ENCODE measurements at places on chromosomes 4 and X.

DNA sequence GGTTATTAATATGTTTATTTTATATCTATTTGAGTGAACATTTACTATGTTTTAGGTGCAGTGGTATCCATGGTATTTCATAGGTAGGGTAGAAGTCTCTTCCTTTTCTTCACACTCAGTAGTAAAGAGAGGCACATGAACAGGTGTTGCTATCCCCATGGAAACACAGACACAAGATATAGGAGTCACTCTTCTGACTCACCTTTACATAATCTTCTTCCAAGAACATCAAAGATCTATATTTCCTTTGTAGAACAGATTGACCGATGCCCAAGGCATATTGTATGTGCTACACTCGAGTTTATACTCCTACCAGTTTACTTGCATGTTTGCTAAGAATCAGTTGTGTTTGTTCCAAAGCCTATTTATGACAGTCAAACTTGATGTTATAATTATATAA, 1997.4 kb downstream of the C4orf33 start:
- no peak overlapping the region for H3K27ac ChIP-seq
- H3K4me1 ChIP-seq = no peaks in the 10 kb centered on the region
- H3K36me3 ChIP-seq = no peaks in the 10 kb centered on the region
- no peaks in the 10 kb centered on the region for H3K27me3 ChIP-seq

- no peak overlapping the region for H3K27ac ChIP-seq
- DNase-seq = no peak
- no peaks in the 10 kb centered on the region for H3K27me3 ChIP-seq
- H3K36me3 ChIP-seq = no peaks in the 10 kb centered on the region
- no peak overlapping the region for H3K4me3 ChIP-seq
Observed at GRCh38 chr4:87345139-87345538, 22.5 kb upstream of the HSD17B13 start.

DNA sequence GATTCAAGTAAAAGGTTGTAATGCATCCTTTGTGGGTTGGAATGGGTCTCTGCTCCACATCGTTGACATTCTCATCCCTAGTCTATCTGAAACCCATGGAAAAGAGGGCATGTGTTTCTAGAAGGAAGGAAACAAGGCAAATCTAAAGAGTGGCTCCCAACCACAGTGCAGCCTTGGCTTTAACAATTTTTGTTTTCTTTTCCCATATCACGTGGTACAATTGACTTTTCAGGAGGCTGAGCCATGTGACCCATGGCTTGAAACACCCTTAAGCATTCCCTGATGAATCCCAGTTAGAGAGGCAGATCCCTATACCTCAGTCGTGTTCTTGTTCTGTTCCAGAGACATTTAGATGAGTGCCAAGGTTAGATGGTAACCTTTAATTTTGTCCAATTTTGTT, 12.8 kb downstream of the DCUN1D4 start:
- DNase-seq = no peak
- H3K4me1 ChIP-seq = no peaks in the 10 kb centered on the region
- no peaks in the 10 kb centered on the region for H3K27me3 ChIP-seq
- no peak overlapping the region for H3K27ac ChIP-seq
- H3K36me3 ChIP-seq = no peaks in the 10 kb centered on the region

- no peak overlapping the region for H3K27ac ChIP-seq
- H3K36me3 ChIP-seq = no peaks in the 10 kb centered on the region
- no peak overlapping the region for H3K4me3 ChIP-seq
- DNase-seq = no peak
- no peaks in the 10 kb centered on the region for H3K4me1 ChIP-seq
Observed at GRCh38 chr4:108786351-108786750, 23.5 kb upstream of the ETNPPL start.

- H3K27me3 ChIP-seq = no peaks in the 10 kb centered on the region
- no peaks in the 10 kb centered on the region for H3K4me1 ChIP-seq
- H3K36me3 ChIP-seq = no peaks in the 10 kb centered on the region
- no peak overlapping the region for H3K27ac ChIP-seq
- DNase-seq = no peak
- H3K4me3 ChIP-seq = no peak overlapping the region
Observed at GRCh38 chrX:150360331-150360730, 2.8 kb upstream of the MAMLD1 start.

- no peak for DNase-seq
- peaks cover 7% of the 10 kb centered on the region for H3K27me3 ChIP-seq
- no peaks in the 10 kb centered on the region for H3K4me1 ChIP-seq
- no peak overlapping the region for H3K4me3 ChIP-seq
Observed at GRCh38 chrX:139106069-139106468, 394.6 kb upstream of the FGF13 start.

DNA sequence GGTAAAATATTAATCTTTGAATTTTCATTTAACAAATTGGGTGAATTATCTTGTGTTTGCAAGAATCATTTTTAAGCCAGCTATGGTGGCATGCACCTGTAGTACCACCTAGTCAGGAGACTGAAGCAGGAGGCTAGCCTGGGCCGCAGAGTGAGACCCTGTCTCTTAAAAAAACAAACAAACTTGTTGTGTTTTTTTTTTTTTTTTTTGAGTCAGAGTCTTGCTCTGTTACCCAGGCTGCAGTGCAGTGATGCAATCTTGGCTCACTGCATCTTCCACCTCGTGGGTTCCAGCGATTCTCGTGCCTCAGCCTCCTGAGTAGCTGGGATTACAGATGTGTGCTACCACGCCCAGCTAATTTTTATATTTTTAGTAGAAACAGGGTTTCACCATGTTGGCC, 2.2 kb downstream of the TXLNG start:
- H3K36me3 ChIP-seq = no peaks in the 10 kb centered on the region
- DNase-seq = no peak
- H3K27ac ChIP-seq = peak overlapping the region; percentile 5
- H3K4me1 ChIP-seq = no peaks in the 10 kb centered on the region
- H3K27me3 ChIP-seq = no peaks in the 10 kb centered on the region

DNA sequence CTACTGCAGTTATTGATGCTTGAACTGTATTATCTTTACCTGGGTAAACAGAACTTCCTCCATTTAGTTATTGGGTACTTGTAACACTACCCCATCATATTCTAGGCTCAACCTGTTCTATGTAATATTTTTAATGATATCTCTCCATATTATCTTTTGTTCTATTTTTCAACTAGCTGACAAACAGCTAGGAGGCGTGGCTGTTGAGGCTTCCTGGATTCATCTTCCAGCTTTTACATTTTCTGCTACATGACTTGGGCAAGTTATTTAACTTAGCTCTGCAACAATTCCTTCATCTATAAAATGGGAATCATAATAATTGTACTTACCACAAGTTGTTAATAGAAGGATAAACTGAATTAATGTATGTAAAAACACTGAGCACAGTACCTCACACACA, 349.3 kb downstream of the PTTG2 start:
- H3K27me3 ChIP-seq = no peaks in the 10 kb centered on the region
- H3K4me1 ChIP-seq = no peaks in the 10 kb centered on the region
- H3K36me3 ChIP-seq = no peaks in the 10 kb centered on the region
- H3K4me3 ChIP-seq = no peak overlapping the region
- H3K27ac ChIP-seq = no peak overlapping the region

GRCh38 chr4:1792832-1793495, at the start of gene FGFR3:
FGFR3 (plus strand) TSS chr4:1793293; CDS start chr4:1793935, 642 bp downstream.
- peaks cover 41% of the 10 kb centered on the region for H3K27me3 ChIP-seq
- no peaks in the 10 kb centered on the region for H3K36me3 ChIP-seq
- H3K4me1 ChIP-seq = peaks cover 14% of the 10 kb centered on the region
- H3K4me3 ChIP-seq = peak within 1 kb of the TSS; percentile 41

GRCh38 chr4:30756553-30756952, 36.4 kb downstream of the PCDH7 start:
- DNase-seq = no peak
- no peak overlapping the region for H3K27ac ChIP-seq
- H3K4me1 ChIP-seq = no peaks in the 10 kb centered on the region

DNA sequence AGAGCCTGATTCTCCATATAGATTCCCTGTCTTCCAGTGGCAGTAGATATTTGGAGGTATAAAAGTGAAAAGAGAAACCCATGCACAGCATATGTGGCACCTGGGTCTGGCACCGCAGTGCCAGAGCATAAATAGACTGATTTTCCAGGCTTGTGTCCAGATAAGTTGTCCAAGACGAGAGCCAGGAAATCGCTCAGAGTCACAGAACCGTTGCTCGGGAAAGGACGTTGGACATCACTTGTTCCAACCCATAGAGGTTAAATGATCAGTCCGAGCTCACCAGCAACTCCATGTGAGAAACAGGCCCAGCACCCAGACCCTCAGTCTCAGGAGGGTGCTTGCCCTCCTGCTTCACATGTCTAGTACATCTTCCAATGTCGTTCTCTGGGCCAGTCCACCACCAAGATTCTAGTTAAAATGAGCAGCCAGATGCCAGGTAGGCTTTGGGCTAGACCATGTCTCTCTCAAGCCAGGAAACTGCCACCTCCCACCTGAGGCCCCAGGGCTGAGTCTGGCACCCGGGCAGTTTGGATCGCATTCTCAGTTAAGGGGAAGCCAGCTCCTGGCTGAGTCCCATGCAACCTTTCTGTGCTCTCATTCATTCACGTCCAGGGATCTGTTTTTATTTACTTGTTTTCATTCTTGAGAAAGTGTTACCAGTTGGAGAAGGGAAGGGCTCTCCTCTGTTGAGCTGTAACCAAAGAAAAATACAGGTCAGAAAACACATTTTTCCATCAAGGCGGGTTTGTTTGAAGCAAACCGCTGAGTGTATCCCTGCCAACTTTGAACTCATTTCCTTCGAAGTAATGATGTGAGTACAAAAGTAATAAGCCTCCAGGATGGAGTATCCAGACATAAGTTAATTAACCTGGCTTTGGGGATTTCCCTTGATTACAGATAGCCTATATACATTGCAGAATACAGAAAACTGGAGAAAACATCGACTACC, 91.7 kb downstream of the PHOX2B start:
- no peaks in the 10 kb centered on the region for H3K27me3 ChIP-seq
- no peak overlapping the region for H3K4me3 ChIP-seq
- H3K27ac ChIP-seq = no peak overlapping the region
- DNase-seq = no peak

DNA sequence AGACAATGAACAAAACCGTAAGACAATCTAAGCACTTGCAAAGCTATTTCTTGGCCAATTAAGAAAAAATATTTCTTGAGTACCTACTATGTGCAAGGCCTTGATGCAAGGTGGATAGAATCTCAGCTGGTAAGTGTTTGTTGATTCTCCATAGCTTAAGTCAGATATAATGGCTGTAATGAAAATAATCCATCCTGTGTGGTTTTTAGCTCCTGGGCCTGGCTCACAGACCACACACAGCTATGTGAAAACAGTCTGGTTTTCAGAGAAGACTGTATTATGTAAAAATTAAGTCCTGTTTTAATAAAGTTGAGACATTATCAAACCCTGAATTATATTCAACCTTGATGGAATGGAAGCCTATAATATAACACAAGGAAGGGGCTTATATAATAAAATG, 7.8 kb upstream of the DDIT4L start:
- no peak for DNase-seq
- H3K27me3 ChIP-seq = no peaks in the 10 kb centered on the region
- H3K36me3 ChIP-seq = no peaks in the 10 kb centered on the region
- no peak overlapping the region for H3K4me3 ChIP-seq
- no peak overlapping the region for H3K27ac ChIP-seq
- no peaks in the 10 kb centered on the region for H3K4me1 ChIP-seq

DNA sequence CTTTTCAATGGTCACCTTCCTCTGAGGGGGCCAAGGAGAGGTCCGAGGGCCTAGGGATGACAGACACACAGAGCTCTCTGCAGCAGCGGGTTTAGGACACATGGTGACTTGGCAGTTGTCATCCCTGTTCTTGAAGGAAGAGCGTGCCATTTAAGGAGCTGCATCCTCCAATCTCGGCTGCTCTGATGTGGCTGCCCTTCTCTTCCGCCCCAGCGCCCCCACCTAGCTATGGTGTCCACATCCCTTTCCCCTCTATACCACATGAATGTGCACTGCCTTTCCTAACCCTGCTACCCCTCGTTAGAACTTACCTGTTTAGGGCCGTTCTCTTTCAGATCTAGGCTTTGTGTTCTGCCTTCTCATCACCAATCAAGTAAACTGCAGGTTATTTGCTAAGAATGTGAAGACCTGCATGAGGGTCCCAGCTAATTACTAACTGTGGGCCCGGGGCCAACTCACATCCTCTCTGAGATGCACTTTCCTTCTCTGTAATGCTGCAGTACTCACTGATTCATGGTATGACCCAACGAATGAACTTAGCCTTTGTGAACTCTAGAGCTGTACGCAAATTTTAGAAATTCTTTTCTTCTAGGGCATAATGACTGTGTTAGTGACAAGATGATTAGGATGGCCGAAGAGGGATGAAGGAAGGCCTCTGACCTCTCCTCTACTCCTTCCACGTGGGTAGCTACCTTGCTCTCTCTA, 38.2 kb downstream of the CHST7 start:
- peaks cover 22% of the 10 kb centered on the region for H3K27me3 ChIP-seq
- DNase-seq = no peak
- H3K4me1 ChIP-seq = no peaks in the 10 kb centered on the region
- H3K27ac ChIP-seq = no peak overlapping the region
- no peak overlapping the region for H3K4me3 ChIP-seq
- no peaks in the 10 kb centered on the region for H3K36me3 ChIP-seq

DNA sequence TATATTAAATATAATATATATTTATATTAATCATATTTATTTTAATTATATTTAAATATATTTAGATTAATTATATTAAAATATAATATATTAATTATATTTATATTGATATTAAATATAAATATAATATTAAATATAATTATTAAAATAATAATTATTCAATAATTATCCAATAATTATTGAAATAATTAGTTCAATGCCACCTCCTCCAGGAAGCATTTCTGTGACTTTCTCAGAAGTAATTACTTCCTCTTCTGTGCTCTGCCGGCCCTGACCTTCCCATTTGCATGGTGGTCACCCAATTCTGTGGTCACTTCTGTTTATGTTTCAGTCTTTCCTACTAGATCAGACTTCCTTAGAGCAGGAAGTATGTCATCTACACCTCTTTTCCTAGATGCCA, 45.8 kb downstream of the EVC2 start:
- H3K4me3 ChIP-seq = no peak overlapping the region
- no peak for DNase-seq
- H3K4me1 ChIP-seq = no peaks in the 10 kb centered on the region
- H3K27ac ChIP-seq = no peak overlapping the region
- H3K36me3 ChIP-seq = peaks cover 15% of the 10 kb centered on the region
- H3K27me3 ChIP-seq = no peaks in the 10 kb centered on the region

DNA sequence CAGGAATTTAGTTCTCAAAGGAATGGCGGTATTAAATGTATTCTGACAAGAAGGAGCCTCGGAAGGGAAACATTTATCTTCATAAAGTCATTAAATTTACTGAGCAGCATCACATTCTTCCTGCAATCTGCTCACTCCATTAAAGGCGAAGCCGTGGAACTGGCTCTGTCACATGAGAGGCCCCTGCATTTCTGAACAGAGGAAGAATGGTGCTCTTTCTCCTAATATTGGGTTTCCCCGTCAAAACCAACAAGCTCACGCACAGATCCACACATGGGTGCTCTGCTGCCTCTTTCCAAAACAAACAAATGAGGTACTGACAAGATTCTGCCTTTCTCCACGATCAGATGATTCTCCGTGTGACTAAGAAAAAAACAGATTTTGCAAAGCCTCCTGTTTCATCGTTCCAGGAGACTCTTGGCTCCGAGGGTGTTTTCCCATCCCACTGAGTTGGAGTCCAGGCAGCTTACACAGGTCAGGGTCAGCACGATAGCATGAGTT, 191.2 kb downstream of the IDS start:
- no peaks in the 10 kb centered on the region for H3K27me3 ChIP-seq
- no peak overlapping the region for H3K4me3 ChIP-seq
- no peaks in the 10 kb centered on the region for H3K36me3 ChIP-seq
- no peak for DNase-seq
- no peaks in the 10 kb centered on the region for H3K4me1 ChIP-seq

All from breast epithelium (tissue), 4 donors.